Kasumi-1 (cell line): ENCODE measurements at places on chromosomes 2 and 18.

DNA sequence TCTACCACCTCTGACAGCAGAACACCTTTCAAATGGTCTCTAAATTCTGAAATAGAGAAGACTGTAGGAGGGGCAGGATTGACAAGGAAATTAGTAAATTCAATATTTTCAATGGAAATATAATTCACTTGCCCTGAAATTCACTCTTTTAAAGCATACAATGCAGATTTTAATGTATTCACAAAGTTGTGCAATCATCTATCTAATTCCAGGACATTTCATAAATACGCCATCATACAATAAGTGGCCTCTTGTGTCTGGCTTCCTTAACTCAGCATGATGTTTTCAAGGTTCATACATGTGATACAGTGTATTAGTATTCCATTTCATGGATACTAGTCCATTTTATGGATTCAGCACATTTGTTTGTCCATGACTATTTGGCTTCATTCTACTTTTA, 74.2 kb downstream of the ZRANB3 start:
- DNase-seq = no peak

DNA sequence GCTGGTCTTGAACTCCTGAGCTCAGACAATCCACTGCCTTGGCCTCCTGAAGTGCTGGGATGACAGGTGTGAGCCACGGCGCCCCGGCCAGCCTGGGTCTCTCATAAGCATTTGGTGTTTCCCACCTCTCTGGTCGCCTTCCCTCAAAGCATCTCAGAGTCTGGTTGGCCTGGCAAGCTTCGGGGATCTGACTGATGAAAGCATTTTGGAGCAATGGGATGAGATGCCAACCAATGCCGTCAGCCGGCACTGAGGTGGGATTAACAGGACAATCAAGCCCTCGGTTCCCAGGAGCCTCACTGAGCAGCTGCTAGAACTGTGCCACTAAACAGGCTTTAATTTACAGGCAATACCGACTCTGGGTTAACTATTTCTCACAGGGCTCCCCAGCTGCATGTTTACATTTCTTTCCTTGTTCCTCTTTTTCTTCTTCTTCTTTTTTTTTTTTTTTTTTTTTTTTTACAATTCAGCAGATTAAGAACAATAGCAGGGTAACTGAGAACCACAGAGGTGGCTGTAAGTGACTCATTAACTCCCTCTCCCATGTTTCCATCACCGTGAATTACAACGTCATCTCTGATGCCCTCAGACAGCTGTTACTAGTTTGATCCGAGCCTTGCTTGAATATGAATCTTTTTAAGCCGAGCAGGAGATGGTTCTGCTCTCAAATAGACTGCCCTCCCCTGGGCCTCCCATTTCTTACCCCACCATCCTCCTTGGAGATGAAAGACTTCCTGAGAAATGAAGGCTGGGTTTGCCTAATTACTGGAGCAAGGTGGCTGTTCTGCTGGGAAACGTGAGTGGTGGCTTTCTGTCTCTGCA, 37.9 kb downstream of the ODC1 start:
- peak; percentile 81 for DNase-seq

- no peak for DNase-seq
These were observed 17.7 kb upstream of the ATP6V1B1 start for GRCh38 chr2:70918016-70918415.

DNA sequence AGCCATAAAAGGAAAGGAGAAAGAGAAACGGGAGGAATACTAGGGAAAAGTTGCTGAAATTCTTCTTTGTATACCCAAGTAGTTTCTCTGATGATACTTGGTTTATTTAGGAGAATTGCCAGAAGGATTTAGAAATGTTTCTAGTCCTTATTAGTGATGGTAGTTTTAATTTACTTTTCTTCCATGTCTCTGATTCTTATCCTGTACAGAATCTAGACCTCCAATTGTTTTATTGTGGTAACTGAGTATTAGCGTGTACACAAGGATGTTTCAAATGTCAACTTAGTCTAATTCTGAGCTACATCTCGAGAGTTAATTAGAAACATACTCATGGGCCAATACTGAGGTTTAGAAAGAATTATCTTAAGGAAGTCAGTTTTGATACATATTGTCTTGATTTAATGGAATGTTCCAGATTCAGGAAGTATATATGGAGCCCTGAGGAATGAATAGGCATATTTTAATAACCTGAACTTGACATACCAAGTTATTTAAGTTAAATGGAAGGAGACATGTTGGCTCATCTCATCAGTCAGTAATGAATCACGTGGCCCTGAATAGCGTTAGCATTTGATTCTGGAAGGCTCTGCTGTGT, 219.6 kb downstream of the LTBP1 start:
- DNase-seq = no peak

GRCh38 chr2:157761520-157761919, 114.6 kb downstream of the ACVR1 start:
- no peak for DNase-seq

- peak; percentile 58 for DNase-seq
These were observed 3.6 kb downstream of the CNRIP1 start for GRCh38 chr2:68316111-68316510.
